ENCODE measurements at places on chromosomes 12 and 14.

- DNase-seq, result no peak
Observed at GRCh38 chr12:132596016-132596415, 14.4 kb downstream of the LRCOL1 start.

GRCh38 chr12:26861690-26862089, 28.7 kb upstream of the ITPR2 start:
- no peak for DNase-seq

- no peak for DNase-seq
Observed at GRCh38 chr12:52585066-52585465, 11.4 kb upstream of the KRT74 start.

DNA sequence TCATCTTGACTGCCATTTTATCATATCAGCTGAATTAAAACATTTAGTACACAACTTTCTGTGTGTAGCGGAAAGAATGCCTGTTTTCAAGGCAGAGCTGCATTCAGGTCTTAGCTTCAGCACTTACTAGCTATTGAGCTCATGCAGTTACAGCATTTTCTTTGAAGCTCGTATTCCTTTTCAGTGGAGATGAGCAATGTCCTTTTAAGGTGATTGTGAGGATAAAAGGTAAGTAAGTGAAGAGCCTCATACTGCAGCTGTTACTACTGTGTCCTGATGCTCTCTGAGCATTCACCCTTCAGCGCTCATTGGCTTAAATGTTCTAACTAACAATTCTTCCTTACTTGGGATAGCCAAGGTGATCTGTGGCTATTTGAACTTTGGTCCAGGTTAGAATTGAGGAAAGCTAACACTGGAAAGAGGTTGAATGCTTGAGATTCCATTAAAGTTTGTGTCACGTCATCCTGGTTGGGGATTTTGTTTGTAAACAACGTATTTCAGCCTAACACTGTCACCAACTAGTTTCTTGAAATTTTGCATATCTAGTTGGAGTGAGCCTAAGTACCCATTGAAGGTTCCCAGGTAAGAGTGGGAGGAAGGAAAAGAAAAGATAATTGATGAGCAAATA, 71.4 kb downstream of the PAPOLA start:
- no peak for DNase-seq

GRCh38 chr14:31206536-31207286, 882 bp downstream of the HECTD1 start:
- peak; percentile 23 for DNase-seq

GRCh38 chr12:105899589-105899988, 239.2 kb downstream of the NUAK1 start:
- DNase-seq, result no peak

DNA sequence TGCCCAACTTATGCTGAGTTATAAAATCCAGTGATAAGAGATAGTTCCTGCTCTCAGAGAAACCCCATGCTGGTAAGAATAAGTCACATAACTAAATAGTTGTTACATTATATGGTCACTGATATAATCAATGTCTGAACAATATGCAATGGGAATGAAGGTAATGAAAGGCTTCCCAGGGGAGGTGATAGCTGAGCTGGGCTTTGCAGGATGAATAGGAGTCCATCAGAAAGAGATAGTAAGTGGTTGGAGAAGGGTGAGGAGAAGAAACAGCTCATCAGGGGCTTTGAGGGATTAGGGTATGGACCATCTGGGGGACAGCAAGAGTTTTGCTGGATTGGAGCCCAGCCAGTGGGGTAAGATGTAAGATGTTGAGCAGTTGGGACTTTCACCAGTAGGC, 266.7 kb upstream of the CRY1 start:
- DNase-seq, result no peak

DNA sequence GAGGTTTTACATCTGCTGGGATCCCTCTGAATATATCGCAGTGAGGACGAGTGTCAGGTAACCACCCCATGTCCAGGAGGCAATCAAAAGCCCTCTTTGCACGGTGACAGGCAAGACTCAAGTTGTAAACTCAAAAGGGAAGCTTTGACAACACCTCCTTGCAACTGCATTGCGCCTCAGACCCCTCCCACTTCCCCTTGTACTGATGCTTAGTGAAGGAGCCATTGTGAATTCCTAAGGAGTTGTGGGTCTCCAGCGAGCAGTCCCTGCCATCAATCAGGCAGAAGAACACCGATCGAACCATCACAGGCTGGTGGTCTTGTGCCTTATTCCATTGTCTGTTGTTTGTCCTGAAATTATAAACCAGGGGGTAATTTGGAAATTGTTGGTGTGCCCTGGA, 112.6 kb downstream of the CCDC60 start:
- no peak for DNase-seq

DNA sequence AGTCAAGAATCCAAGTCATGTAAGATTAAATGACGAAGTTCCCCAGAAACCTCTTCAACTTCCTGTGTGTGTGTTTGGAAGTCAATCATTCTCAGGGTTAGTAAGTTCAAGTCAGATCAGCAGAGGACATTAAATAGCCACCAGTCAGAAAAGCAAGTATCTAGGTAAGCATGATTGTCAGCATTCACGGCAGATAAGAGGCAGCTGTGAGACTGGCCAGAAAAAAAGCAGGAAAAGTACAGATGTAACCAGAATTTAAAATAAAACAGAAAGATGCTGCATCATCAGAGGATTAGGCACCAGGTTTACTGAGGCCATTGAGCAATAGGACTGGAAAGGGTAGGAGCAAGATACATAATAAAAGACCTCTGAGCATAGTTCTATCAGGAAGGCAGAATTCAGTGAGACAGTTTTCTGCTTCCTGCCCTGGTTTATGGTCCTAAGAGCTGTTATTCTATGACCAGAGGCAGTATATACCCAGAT, 606.9 kb downstream of the FSCB start:
- no peak for DNase-seq

Measured in activated T-cell treated with anti-CD3 and anti-CD28 coated beads, Interleukin-2, amount 50 U/mL, for 4 hours (primary cell).